PC-9 (cell line): ENCODE measurements at places on chromosomes 6 and 20. TPM values are rescaled to one million over a fixed set of nuclear protein-coding genes. Genes with fewer than 3 reads are reported as not detected.

DNA sequence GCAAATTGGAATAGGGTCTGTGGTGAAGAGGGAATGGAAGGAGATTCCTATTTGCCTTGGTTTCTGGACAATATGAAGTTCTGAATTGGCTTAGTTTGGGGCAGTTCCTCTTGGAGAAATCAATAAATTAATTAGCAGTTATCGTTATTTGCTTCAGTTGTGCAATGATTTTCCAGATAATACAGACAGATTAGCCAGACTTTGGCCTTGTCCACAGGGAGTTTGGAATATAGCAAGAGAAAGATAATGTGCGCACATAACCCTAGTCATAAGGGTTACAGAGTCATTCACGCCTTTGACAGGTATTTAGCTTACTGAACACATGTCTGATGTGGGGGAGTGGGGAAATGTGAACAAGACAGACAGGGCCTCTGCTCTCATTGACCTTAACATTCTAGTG, 1.3 kb downstream of the ATRN start:
- no peak for DNase-seq

RIMS4 gene
- 0.13 and 0.15 TPM in 2 replicates for total RNA-seq

- peak; percentile 34 for DNase-seq
Observed at GRCh38 chr20:50193199-50193835, 2.7 kb downstream of the CEBPB start.

AKAP12 gene
- 9.2 and 12.6 TPM in 2 replicates for total RNA-seq

DLK2 gene
- 3.6 and 6.2 TPM in 2 replicates for total RNA-seq

DNA sequence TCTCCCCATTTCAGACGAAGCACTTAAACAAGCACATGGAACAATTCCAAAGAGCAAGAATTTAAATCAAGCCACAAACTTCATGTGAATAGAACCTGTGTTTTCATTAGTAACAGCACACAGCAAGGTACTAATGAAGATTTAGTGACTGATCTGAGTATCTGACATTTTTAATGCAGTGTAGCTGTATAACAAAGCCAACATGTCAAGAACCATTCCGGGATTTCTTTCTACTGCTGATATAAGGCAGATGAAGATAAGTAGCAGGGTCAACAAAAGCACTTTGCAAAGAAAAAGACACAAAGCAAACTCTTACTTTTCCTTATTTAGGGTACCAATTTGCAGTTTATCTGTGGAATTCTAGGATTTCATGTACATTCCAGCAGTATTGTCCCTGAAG, 11.3 kb downstream of the SLC17A5 start:
- DNase-seq = no peak

DNA sequence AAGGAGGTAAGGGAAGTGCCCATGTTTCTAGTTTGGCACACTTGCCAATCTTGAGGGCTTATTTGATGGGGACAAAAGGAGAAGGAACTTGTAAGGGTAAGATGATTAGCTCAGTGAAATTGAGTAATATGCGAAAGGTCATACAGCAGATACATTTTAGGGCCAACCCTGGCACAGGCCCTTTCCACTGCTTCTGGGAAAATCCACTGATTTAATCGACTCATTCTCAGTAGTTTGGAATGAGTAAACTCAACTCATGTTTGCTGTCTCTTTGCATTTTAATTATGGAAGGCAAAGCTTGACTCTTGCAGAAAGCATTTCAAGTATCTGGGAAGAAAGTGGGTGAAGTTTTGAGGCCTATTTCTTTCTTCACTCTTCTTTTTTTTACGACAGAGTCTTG, 20.0 kb downstream of the PHF20 start:
- peak; percentile 81 for DNase-seq

- DNase-seq = no peak
Observed at GRCh38 chr20:17859002-17859615, 109.5 kb downstream of the SNX5 start.

PXDC1 gene
- 29.3 and 30.8 TPM in 2 replicates for total RNA-seq

SLC16A10 gene
- total RNA-seq = 1.7 and 2.5 TPM in 2 replicates

TRAPPC3L gene
- total RNA-seq = not detected in 2 replicates

GRCh38 chr20:21424846-21425245, 27.5 kb upstream of the NKX2-4 start:
- DNase-seq = no peak

SUN5 gene
- not detected in 2 replicates for total RNA-seq

- DNase-seq = peak; percentile 71
Observed at GRCh38 chr6:72649032-72649984, 27.4 kb downstream of the KCNQ5 start.

IRAK1BP1 gene
- total RNA-seq = 4.3 TPM in 2 replicates

IP6K3 gene
- not detected in 2 replicates for total RNA-seq

MOXD1 gene
- total RNA-seq = 1.0 and 1.3 TPM in 2 replicates

- DNase-seq = no peak
Observed at GRCh38 chr6:41724228-41724580, 11.2 kb downstream of the TFEB start.

DNA sequence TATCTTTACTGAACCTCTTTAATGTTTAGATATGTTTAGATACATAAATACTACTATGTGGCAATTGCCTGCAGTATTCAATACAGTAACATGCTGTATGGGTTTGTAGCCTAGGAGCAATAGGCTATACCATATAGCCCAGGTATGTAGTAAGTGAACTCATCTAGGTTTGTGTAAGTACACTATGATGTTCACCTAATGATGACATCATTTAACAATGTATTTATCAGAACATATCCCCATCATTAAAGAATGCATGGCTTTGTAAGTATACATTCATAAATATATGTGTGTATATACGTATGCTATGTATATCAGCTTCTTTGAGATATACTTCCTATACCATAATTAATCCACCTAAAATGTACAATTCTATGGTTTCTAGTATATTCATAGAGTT, 631.2 kb upstream of the MAN1A1 start:
- DNase-seq = no peak

- DNase-seq = no peak
Observed at GRCh38 chr20:54212226-54212625, 4.3 kb downstream of the PFDN4 start.

GRCh38 chr6:29567991-29568390, 8.5 kb upstream of the UBD start:
- no peak for DNase-seq

GRCh38 chr20:23668477-23668951, 20.3 kb downstream of the CST4 start:
- peak; percentile 59 for DNase-seq

DNA sequence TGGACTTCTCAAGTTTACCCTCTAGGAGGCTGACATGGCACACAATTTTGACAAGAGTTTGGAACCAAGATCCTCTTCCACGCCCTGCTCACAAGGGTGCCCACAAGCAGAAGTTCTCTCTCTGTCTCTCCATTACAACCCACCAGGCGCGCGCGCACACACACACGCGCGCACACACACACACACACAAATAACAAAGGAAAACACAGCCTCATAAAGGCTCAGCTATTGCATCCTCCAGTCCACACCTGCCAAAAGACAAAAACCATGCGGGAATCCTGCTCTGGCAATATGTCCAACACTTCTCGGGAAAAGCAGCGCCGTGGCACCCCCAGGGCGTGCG, 870 bp downstream of the PAK5 start:
- DNase-seq = no peak
